ENCODE measurements at places on chromosomes 7 and 10.
A peak's percentile ranks its signal among the peaks of the same experiment; 100 is the strongest.

GRCh38 chr7:101705331-101705730 lies 76.2 kb upstream of the MYL10 start:
- no peak for DNase-seq

DNA sequence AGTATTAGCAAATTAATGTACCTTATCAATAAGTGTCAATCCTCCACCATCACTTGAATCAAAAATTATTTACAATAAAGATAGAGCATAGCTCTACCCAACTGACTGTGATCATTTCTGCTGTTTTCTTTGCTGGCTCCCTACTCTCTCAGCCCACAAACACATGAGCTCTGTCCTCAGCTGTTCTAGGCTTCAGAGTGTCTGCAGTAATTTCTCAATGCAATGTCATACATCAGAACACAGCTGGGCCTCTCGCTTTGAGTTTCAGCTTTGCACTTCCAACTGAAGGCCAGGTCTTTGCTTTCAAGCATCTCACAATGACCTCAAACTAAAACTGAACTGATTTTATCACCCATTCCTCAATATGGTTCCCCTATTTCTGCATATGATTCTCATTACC lies 55.7 kb downstream of the RNF133 start:
- no peak for DNase-seq

DNA sequence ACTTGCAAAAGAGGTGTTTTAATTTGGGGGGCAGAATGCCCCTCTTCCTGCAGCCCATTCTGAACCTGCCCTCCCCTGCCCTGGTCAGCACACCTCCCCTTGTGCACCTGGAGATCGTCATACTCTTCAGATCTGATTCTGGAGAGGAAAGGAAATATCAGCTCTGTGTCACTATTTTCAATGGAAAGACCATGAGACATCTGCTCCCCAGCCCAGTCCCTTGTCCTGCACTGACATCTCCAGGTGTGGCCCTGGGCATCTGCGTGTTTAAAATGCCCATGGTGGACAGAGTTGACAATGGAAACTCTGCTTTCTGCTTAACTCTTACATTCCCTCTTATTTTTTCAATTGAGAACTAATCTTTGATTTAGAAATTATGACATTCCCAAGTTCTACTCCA lies 41.6 kb upstream of the RASGEF1A start:
- DNase-seq = no peak

DNA sequence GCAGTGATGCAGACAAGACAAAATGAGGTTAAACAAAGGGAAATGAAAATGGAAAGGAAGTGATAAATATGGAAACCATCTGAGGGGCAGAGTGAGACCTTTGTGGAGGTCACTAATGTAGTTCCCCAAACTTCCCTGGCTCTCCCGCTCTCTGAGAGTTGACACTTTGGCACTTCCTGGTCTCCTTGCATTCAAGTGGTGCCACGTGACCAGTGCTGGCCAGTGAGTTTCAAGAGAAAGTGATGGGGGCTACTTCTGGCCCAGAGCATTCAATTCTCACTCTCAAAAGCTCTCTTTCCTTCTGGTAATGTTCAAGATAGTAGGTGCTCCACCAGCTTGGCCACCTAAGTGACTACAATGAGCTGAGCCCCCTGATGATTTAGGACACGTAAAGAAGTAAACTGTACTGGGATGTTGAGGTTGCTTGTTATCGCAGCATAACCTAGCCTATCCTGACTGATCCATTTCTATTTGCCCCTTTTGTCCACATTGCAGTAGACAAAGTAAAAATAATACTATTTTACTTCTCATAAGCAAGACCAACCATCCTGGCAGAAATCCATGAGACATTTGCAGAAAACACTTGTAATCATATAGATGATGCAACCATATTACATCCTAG lies 242.0 kb upstream of the YAE1 start:
- DNase-seq = no peak

- no peak for DNase-seq
These were observed 35.1 kb upstream of the C10orf67 start for GRCh38 chr10:23379686-23380085.

- no peak for DNase-seq
These were observed 69.8 kb upstream of the SEMA3A start for GRCh38 chr7:84264396-84264795.

- no peak for DNase-seq
These were observed 44.4 kb upstream of the SHH start for GRCh38 chr7:155856656-155857055.

- DNase-seq = no peak
These were observed 22.2 kb downstream of the PLA2G12B start for GRCh38 chr10:72932259-72933015.

GRCh38 chr7:20301311-20301939 lies 29.3 kb upstream of the ITGB8 start:
- no peak for DNase-seq

- DNase-seq = no peak
These were observed 106.9 kb upstream of the PDLIM1 start for GRCh38 chr10:95397747-95398146.

DNA sequence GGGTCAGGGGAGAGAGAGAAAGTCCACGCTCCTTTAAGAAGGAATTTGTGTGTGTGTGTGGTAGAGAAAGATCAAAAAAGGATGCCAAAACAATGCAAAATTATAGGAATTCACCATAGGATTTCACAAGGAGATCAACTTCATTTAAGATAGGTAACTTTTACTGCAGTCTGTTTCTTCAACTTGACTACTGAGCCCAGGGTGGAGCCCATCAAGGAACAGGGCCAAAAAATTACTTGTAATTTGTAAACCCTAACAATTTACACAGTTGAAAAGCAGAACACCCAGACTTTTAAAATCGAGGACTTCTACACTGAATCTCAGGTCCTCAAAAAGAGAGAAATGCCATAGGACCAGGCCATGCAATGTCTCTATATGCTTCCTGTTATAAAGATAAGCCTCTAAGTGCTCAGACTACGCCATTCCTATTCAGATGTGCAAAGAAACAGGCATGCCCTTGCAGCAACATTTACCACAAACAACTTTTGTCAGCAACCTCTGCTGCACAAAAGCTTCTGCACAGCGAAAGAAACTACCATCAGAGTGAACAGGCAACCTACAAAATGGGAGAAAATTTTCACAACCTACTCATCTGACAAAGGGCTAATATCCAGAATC lies 10.6 kb upstream of the GIMAP4 start:
- DNase-seq = peak; percentile 83

- DNase-seq = no peak
These were observed 478.6 kb downstream of the LRMDA start for GRCh38 chr10:75910032-75910431.

GRCh38 chr7:129167817-129168216 lies 20.6 kb upstream of the SMO start:
- DNase-seq = no peak

- DNase-seq = no peak
These were observed 3.4 kb downstream of the CLEC2L start for GRCh38 chr7:139526578-139527544.

- DNase-seq = no peak
These were observed 2.9 kb upstream of the ADCYAP1R1 start for GRCh38 chr7:31049005-31049765.

DNA sequence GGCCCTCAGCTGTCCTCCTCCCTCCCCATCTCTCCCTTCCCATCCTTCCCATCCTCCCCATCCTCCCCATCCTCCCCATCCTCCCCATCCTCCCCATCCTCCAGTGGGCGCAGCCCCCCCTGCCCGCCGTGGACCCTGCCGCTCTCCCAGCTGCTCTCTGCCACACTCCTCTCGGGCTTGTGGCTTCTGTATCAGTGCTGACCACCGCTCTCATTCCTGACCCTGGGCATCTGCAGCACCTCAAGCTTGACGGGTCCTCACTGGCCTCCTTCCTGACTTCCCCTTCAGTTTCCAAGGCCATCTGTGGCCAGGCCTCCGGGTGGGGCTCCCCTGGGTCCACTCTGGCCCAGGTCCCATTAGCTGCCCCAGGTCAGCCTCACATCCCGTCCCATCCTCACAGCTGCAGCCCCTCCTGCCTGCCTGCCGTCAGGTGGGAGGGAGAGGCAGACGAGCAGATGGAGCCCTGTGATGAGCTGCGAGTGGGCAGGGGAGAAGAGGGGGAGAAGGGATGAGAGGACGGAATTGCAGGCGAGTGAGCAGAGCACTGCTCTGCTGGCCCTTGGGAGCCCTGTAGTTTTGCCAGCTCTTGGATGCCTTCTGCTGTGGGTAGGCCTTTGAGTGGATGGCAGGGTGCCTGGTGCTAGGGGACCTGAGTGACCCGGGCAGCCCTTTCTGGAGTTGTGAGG lies 35.7 kb downstream of the LHPP start:
- no peak for DNase-seq

DNA sequence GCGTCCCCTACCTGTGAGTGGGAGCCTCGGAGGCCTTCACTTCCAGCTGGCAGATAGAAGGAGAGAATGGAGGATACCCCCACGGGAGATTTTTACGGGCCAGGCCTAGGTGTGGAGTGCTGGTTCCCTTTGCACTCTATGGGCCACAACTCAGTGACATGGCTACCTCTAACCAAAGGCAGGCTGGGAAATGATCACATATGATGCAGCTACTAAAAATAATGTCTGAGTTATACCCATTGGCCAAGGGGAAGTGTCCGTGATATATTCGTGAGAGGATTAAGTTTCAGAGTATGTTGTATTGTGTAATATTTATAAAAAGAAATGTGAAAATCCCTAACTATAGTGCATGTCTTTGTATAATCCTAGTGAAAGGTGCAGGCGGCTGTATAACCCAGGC lies 13.5 kb upstream of the HIPK2 start:
- no peak for DNase-seq

GRCh38 chr10:75688506-75689300 lies 257.3 kb downstream of the LRMDA start:
- DNase-seq = no peak

DNA sequence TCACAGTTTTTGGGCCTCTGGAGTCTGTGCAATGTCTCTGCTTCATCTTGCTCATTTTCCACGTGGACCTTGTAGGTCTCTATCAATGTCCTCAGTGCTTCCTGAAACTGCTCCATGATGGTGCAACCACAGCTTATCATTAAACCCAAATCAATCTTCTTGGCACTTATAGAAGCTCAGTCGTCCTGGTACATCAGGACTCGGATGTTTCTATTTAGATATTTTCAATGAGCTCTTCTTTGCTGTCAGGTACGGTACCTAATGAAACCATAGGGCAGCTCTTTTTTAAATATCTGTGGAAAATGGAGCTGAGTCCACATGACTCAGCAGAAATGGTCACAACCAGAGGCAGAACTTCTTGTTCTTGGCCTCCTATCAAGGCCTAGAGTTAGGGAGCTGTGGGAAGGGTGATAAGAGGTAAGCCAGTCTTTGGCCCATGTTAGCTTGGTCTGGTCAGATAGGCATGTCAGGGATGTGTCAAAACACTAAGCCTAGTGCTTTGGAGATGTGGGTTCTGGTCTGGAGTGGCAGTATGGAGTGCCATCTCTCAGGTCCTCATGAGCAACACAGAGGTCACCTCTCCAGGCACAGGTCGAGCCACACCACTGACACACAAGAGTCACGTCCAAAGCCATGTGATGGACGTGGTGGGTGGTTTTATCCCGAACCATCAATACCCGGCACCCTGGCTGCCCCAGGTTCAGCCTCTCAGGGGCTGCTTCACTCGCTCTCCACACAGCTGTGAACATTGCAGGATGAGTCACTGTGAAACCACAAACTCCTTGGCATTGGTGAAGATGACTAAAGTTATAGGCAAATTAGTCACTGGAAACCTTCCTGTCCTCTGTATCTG lies 87.0 kb downstream of the TBXAS1 start:
- no peak for DNase-seq

DNA sequence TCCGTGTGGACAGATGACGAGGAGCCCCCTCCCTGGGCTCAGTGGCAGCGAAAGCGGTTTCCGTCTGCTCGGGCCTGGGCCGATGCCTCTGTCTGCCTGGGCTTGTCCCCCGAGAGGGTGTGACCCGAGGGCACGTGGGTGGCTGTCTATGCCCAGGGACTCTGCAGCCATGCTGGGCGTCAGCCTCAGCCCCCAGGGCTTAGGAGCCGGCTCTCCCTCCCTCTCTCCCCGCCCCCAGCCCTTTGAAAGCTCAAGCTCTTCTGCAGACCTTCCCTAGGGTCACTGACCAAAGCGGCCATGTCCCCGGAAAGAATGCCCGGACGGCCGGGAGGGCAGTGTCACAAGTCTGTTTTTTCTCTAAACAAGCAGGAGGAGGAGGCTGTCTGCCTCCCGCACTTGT lies 7.1 kb downstream of the MICALL2 start:
- no peak for DNase-seq

- no peak for DNase-seq
These were observed 14.9 kb downstream of the AFAP1L2 start for GRCh38 chr10:114389426-114389825.

All from CD8-positive, alpha-beta T cell (primary cell).